ENCODE measurements at places on chromosomes 13 and 19.
A peak's percentile ranks its signal among the peaks of the same experiment; 100 is the strongest.

GRCh38 chr13:45863709-45864590, 12.4 kb upstream of the SIAH3 start:
- H3K36me3 ChIP-seq: no peaks in the 10 kb centered on the region
- H3K4me1 ChIP-seq: peaks cover 11% of the 10 kb centered on the region
- DNase-seq: peak; percentile 26
- H3K27me3 ChIP-seq: no peaks in the 10 kb centered on the region
- H3K27ac ChIP-seq: no peak overlapping the region

DNA sequence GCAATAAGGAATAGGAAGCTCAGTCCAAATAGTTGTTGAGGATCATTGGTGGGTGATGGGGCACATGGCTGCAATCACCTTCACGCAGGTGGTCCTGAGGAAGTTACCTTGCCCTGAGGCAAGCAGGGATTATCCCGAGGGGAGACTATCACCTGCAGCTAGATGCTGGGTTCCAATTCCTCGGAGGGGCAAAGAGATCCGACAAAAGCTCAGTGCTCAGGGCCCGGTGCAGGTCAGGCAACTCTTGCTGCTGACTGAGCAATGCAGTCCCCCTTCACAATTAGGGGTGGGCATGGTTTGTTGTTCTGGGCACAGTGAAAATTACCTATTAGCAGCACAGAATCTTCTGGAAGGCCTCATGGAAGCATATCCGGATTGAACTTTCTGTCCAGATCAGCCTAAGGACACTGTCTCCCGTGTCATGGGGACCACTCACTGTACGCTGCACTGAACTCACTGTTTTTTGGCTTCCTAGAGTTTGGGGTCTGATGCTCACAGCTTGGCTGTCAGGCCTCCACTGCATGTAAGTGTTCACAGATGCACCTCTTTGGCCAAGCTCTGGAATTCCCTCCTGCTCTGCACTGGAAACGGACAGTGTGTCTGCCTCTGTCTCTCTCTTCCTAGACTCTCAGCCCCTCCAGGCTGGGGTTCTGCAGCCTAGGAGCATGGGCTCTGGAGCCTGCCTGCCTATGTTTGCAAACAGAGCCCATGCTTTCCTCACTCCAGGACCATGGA, 372.7 kb downstream of the ZNF536 start:
- H3K4me3 ChIP-seq: no peak overlapping the region
- no peaks in the 10 kb centered on the region for H3K27me3 ChIP-seq
- no peak overlapping the region for H3K27ac ChIP-seq
- no peak for DNase-seq
- H3K36me3 ChIP-seq: no peaks in the 10 kb centered on the region

DNA sequence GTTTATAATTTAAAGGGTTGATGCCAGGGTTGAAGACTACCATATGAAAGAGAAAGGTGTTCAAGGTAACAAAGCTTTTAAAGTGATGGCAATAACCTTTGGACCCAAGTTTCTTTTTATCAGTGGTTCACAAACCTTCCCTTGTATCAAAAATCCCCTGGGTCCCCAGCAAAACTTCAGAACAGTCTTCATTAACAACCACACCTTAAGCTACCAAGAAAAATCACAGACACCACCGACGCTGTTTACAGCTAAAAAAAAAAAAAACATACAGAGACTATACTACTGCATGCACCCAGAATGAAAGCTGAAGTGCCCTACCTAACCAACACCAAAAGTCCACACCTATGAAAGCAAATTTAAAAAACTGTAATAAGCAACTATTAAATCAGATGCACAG, 13.4 kb downstream of the CNMD start:
- H3K4me3 ChIP-seq: no peak overlapping the region
- H3K4me1 ChIP-seq: no peaks in the 10 kb centered on the region
- H3K36me3 ChIP-seq: no peaks in the 10 kb centered on the region
- no peak for DNase-seq
- H3K27ac ChIP-seq: no peak overlapping the region

DNA sequence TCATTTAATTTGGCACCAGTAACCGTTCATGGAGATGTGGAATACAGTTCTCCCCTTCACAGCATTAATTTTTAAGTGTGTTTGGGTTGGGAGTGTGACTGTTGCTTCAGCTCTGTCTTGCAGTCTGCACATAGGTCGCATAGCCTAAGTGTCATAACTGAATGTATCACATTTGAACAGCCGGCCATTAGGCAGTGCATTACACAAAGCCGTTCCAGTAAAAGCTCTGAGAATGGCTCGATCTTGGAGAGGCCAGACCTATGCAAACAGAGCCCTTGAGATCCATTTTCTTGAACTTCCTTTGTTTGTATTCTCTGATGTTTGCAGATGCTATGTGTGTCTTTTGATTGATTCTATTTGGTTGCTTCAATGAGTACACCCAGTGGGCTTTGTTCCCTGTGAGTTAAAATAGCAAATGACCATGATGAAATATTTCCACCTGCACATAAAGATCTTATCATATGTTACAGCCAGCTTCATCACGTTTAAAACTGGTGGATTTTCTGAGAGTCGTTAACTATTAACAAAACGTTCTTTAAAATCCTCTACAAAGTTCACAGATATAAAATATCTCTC, 1104.9 kb upstream of the SLC10A2 start:
- no peaks in the 10 kb centered on the region for H3K4me1 ChIP-seq
- H3K4me3 ChIP-seq: no peak overlapping the region
- no peaks in the 10 kb centered on the region for H3K36me3 ChIP-seq
- H3K27ac ChIP-seq: no peak overlapping the region
- H3K27me3 ChIP-seq: no peaks in the 10 kb centered on the region

GRCh38 chr13:102846261-102847015, 606 bp downstream of the ERCC5 start:
- H3K27ac ChIP-seq: peak overlapping the region; percentile 58
- DNase-seq: peak; percentile 33
- H3K36me3 ChIP-seq: no peaks in the 10 kb centered on the region
- H3K4me1 ChIP-seq: peaks cover 8% of the 10 kb centered on the region
- no peaks in the 10 kb centered on the region for H3K27me3 ChIP-seq

- H3K27me3 ChIP-seq: no peaks in the 10 kb centered on the region
- H3K4me1 ChIP-seq: peaks cover 29% of the 10 kb centered on the region
- no peak overlapping the region for H3K4me3 ChIP-seq
- H3K27ac ChIP-seq: peak overlapping the region; percentile 32
- no peaks in the 10 kb centered on the region for H3K36me3 ChIP-seq
These were observed 1053.7 kb upstream of the SPRY2 start for GRCh38 chr13:81394640-81395039.

GRCh38 chr13:102642475-102642874, 45.7 kb downstream of the TPP2 start:
- no peak overlapping the region for H3K27ac ChIP-seq
- H3K27me3 ChIP-seq: no peaks in the 10 kb centered on the region
- H3K4me1 ChIP-seq: no peaks in the 10 kb centered on the region

DNA sequence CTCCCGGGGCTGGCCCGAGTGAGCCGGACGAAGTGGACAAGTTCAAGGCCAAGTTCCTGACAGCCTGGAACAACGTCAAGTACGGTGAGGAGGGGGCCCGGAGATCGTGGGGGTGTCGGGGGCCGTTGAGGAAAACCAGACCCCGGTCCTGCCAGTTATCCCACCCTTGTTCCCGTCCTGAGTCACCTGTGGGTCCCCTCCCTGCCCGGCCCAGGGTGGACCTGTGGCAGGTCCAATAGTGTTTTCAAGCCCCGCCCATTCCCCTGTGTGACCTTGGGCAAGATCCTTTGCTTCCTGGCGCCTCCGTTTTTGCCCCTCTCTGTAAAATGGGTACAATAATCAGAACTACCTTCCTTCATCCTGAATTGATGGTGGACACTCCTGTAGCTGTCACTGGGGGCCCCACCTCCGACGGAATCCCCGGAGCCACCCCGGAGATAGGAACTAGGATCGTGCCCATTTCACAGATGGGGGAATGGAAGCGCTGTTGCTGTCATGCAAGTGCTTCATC, 593 bp downstream of the ATG4D start:
- H3K4me1 ChIP-seq: no peaks in the 10 kb centered on the region
- peak overlapping the region; percentile 93 for H3K4me3 ChIP-seq
- no peak overlapping the region for H3K27ac ChIP-seq

DNA sequence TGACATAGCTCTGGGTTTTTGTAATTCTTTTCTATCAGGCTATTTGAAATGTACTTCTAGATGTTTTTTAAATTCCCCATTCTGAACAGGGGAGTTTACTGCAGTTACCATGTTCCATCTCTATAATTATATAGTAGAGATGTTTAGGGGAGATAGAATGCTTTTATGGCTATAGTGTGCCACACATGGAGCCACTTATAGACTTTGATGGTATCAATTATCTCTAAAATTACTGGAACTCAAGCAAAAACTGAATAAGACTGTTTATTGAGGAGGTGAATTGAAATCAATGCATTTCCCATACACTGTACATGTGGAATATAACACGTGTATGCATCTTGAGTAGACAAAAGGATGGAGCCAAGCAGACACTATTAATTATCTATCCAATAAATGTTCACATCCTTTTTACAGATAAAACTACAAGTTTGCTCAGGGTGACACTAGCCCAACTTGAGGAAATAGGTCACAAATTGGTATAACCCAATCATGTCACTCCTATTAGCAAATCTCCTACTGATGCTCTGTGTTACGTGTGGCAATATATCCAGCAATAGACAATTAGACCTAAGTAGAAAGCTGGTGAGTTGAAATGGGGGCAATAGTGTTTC, 1882.6 kb downstream of the PCDH9 start:
- no peaks in the 10 kb centered on the region for H3K27me3 ChIP-seq
- no peak overlapping the region for H3K4me3 ChIP-seq
- H3K4me1 ChIP-seq: no peaks in the 10 kb centered on the region
- H3K27ac ChIP-seq: no peak overlapping the region
- H3K36me3 ChIP-seq: no peaks in the 10 kb centered on the region
- DNase-seq: no peak

- peaks cover 3% of the 10 kb centered on the region for H3K4me1 ChIP-seq
- H3K4me3 ChIP-seq: no peak within 1 kb of the TSS
- H3K27ac ChIP-seq: no peak within 1 kb of the TSS
- no peaks in the 10 kb centered on the region for H3K27me3 ChIP-seq
- DNase-seq: no peak
These were observed at the start of gene PTPRH for GRCh38 chr19:55208880-55209692. TSS of gene PTPRH (minus strand) at chr19:55209501. CDS start at chr19:55209433, 68 bp downstream.

- DNase-seq: no peak
- H3K4me3 ChIP-seq: no peak overlapping the region
- H3K27ac ChIP-seq: no peak overlapping the region
- H3K36me3 ChIP-seq: peaks cover 6% of the 10 kb centered on the region
- H3K27me3 ChIP-seq: no peaks in the 10 kb centered on the region
- no peaks in the 10 kb centered on the region for H3K4me1 ChIP-seq
These were observed 16.9 kb downstream of the ZNF331 start for GRCh38 chr19:53554804-53555203.

DNA sequence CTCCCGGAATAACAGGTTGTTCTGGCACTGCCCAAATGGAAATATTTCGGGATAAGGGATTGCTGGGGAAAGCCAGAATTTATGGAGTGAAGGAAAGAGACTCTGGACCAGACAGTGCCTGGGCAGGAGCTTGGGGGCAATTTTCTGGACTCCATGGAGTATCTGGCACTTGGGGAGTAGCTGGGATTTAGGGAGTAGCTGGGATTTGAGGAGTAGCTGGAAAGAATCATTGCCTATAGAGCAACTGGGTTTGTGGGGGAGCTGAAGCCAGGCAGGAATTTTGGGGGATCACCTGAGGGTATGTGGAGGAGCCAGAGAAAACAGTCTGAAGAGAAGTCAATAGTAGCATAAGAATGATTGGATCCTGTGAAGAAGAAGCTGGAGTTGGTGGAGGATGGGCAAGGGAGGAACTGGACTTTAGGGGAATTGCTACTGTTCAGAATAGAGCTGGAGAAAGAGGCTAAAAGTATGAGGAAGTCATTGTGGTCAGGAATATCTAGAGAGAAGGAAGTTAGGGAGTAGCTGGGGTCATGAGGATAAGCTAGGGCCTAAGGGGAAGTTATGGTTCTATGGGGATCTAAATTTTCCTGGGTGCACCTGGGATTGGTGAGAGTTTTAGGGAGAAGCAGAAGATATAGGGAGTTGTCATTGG, 14.8 kb downstream of the FSD1 start:
- H3K4me3 ChIP-seq: no peak overlapping the region
- H3K36me3 ChIP-seq: no peaks in the 10 kb centered on the region
- no peak for DNase-seq
- no peaks in the 10 kb centered on the region for H3K4me1 ChIP-seq

- no peaks in the 10 kb centered on the region for H3K4me1 ChIP-seq
- DNase-seq: no peak
- no peak overlapping the region for H3K4me3 ChIP-seq
These were observed 17.3 kb upstream of the OVOL3 start for GRCh38 chr19:36093687-36094086.

GRCh38 chr13:28684257-28684656, 25.3 kb downstream of the POMP start:
- H3K27ac ChIP-seq: no peak overlapping the region
- DNase-seq: peak; percentile 77
- H3K4me3 ChIP-seq: no peak overlapping the region
- H3K4me1 ChIP-seq: no peaks in the 10 kb centered on the region
- no peaks in the 10 kb centered on the region for H3K36me3 ChIP-seq
- H3K27me3 ChIP-seq: no peaks in the 10 kb centered on the region

DNA sequence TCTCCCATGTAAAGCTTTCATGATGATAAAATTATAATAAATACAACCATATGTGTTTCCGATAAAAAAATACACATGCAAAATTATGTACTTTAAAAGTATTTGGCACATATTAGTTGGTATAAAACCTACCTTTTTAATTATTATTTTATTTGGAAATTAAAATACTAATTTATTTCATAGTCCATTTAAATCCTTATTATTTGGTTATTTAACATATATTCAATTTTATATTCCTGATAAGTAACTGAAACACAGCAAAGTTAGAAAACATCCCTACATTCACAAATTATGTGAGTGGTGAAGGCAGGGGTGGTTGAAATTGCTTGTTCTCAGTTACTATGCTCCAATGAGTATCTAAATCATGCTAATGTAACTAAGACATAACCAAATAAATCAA, 920.5 kb downstream of the SLITRK1 start:
- no peaks in the 10 kb centered on the region for H3K27me3 ChIP-seq
- DNase-seq: no peak
- no peak overlapping the region for H3K27ac ChIP-seq
- no peak overlapping the region for H3K4me3 ChIP-seq
- no peaks in the 10 kb centered on the region for H3K4me1 ChIP-seq

GRCh38 chr19:13839130-13839937, 37.6 kb upstream of the NANOS3 start:
- H3K36me3 ChIP-seq: no peaks in the 10 kb centered on the region
- H3K4me3 ChIP-seq: no peak overlapping the region
- peaks cover 14% of the 10 kb centered on the region for H3K27me3 ChIP-seq
- no peak overlapping the region for H3K27ac ChIP-seq
- peaks cover 15% of the 10 kb centered on the region for H3K4me1 ChIP-seq

- H3K27me3 ChIP-seq: peaks cover 5% of the 10 kb centered on the region
- H3K27ac ChIP-seq: no peak overlapping the region
- peak; percentile 90 for DNase-seq
- H3K4me3 ChIP-seq: peak overlapping the region; percentile 70
- no peaks in the 10 kb centered on the region for H3K36me3 ChIP-seq
- H3K4me1 ChIP-seq: peaks cover 14% of the 10 kb centered on the region
These were observed 11.5 kb upstream of the CNFN start for GRCh38 chr19:42401365-42402303.

GRCh38 chr13:36475468-36475867, 43.2 kb downstream of the CCNA1 start:
- peak; percentile 26 for DNase-seq
- no peaks in the 10 kb centered on the region for H3K36me3 ChIP-seq
- H3K27me3 ChIP-seq: no peaks in the 10 kb centered on the region
- no peak overlapping the region for H3K27ac ChIP-seq
- H3K4me3 ChIP-seq: no peak overlapping the region

- no peaks in the 10 kb centered on the region for H3K4me1 ChIP-seq
- no peak for DNase-seq
- no peak overlapping the region for H3K4me3 ChIP-seq
- no peaks in the 10 kb centered on the region for H3K36me3 ChIP-seq
These were observed 14.4 kb upstream of the RUBCNL start for GRCh38 chr13:46401432-46401831.

All from neural progenitor cell (in vitro differentiated cells).